DMS 273 treated with DMSO at 0.1 percent for 48 hours (cell line): ENCODE measurements at places on chromosomes 1 and 21.

DNA sequence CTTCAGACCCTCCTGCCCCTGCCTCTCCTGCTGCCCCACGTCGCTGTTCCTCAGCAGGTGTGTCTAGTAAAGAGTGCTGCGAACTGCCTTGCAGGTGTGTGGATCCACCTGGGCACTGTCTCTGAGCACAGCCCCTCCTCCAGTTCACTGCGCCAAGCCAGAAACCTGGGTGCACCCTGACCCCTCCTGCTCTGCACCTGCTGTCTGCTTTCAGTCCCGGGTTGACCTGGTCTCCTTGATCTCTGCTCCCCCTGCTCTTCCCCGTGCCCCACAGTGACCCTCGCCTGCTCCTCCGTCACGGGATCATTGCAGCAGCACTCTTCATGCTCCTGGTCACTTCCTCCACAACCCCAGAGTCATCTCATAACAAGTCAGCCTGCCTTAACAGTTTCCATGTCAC is 6.5 kb downstream of the A3GALT2 start:
- DNase-seq: no peak

- DNase-seq: no peak
Measured at GRCh38 chr1:20115916-20116315, 3.4 kb downstream of the PLA2G2D start.

DNA sequence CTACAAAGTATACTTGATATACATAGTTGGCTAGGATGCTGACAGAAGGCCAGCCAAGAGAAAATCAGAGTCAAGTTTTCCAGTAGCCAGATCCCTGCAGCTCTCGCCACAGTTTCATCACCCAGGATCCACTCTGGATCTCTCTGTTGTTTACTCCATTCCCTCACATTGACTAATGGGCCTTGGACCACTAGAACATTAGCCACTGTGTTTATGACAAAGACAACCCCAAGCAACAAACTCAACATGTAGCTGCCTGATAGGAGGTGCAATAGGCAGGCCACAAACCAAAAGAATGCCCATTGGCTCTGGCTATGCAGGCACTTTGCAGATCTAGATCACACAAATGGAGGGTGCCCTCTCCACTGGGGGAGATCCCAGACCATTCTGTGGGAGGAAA is 44.2 kb downstream of the ARHGEF11 start:
- DNase-seq: no peak

- no peak for DNase-seq
Measured at GRCh38 chr1:201614262-201615015, 75.5 kb downstream of the NAV1 start.

- DNase-seq: no peak
Measured at GRCh38 chr1:170666541-170667254, 2.8 kb downstream of the PRRX1 start.

- DNase-seq: no peak
Measured at GRCh38 chr1:83958704-83959103, 40.2 kb downstream of the TTLL7 start.

- DNase-seq: no peak
Measured at GRCh38 chr1:31336687-31337467, 36.0 kb downstream of the FABP3 start.
